ENCODE measurements at places on chromosomes 12 and 14.
A peak's percentile ranks its signal among the peaks of the same experiment; 100 is the strongest.

DNA sequence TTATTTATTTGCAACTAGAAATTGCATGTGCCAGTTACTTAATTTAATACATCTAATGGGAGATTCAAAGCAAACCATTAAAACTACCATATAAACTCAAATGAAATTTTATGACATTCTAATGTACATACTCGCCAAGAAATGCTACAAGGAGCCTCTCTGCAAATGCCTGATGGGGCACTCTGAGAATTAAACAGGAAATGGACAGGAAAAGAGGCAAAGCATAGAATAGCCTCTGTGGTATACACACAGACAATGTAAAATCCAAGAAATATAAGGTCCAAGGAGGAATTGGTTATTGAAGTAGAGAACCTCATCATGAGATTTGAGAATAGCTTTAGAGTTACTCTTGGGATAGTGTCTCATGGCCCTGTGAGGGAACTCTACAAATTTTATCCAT, 41.2 kb downstream of the RAB21 start:
- DNase-seq = no peak

- no peak for DNase-seq
These were observed 58.1 kb downstream of the HSP90AA1 start for GRCh38 chr14:102028733-102029132.

DNA sequence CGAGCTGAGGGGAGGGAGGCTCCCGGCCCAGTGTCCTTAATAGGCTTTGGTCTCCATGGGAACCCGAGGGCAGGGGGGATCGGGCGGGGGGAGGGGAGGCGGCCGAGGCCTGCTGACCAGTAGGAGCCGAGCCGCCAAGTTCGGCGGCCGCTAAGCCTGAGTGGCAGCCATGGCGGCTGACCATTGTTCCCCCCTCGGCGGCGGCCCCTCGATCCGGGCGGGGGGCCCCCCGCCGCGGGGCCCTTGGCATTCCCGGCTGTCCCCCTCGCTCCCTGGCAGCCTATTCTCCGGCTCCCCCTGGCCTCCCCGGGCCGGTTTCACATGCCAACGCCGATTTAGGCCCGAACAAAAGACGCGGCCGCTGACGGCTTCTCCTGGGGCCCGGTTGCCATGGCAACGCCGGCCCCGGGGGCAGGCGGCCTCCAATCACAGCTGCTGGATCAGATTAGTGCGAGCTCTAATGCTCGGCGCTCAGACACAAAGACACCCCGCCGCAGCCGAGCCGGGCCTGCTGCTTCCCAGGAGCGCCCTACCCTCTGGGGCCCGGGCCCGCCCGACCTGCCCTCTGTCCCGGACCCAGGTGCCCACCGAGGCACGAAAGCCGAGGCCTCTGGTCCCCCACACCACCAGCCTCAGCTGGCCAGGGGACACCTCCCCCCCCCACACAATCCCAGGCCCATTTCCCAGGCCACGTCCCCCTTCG, 7.3 kb downstream of the MSI1 start:
- DNase-seq = peak; percentile 42

- DNase-seq = no peak
These were observed 1.8 kb upstream of the CLEC2A start for GRCh38 chr12:9933958-9934357.

- peak; percentile 95 for DNase-seq
These were observed 66.7 kb downstream of the CCDC88C start for GRCh38 chr14:91350813-91351511.

- DNase-seq = no peak
These were observed 86.9 kb downstream of the NTF3 start for GRCh38 chr12:5518584-5519365.

GRCh38 chr14:104659764-104660523, 29.5 kb upstream of the INF2 start:
- DNase-seq = no peak

DNA sequence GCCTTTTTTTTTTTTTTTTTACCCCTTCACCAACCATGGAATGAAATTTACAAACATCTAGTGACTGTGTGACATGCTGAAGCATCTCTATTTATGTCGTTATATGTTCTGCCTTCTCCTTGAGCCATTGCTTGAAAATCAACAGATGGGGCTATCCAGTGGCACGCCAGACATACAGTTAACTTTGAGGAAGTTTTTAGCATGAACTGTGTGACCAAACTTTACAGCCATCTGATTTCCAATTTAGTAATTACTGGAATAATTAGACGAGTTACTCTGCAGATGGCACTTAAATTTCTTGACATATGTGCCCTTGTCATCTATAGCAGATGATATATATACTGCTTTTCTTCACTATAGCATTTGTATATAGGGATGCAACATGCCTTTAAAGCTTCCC, 192.1 kb downstream of the SNAPC1 start:
- DNase-seq = no peak

- no peak for DNase-seq
These were observed 10.6 kb upstream of the ANO6 start for GRCh38 chr12:45205165-45205825.

DNA sequence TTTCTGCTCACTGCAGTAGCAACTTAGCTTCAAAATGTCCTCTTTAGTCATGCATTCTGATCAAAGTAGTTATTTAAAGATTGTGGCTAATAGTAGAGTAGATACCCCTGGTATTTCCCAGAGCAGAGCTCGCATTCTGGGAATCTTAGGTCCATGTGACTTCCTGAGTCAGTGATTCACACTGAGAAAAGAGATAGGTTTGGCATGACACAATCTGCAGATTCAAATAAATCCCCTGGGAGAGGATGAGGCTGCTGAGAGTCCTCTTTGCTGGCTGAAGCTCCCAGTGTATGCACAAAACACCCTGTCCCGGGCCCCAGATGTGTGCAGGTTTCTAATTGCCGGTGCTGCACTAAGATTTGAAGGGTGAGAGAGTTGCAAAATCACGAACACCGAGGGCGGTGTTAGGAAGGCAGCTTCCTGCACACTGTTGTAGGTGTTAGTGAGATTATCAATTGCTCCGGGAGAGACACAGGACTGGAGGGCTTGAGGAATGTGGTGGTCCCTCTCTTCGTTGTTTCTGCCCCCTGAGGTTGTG, 233.2 kb downstream of the NRXN3 start:
- DNase-seq = no peak

DNA sequence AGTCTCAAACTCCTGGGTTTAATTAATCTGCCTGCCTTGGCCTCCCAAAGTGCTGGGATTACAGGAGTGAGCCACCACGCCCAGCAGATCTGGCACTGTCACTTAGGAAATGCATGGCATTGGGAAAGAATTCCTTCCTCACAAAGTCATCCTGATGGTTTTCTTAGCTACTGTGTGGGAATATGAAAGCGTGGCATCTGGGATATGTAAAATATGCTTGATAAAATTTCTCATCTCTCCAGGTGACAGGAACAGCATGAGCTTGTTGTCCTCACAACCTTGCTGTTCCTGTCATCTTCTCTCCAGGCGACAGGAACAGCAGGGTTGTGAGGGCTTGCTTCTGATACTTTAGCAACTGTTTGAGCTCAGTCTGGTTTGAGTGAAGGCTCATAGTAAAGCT, 16.1 kb upstream of the AICDA start:
- DNase-seq = no peak

DNA sequence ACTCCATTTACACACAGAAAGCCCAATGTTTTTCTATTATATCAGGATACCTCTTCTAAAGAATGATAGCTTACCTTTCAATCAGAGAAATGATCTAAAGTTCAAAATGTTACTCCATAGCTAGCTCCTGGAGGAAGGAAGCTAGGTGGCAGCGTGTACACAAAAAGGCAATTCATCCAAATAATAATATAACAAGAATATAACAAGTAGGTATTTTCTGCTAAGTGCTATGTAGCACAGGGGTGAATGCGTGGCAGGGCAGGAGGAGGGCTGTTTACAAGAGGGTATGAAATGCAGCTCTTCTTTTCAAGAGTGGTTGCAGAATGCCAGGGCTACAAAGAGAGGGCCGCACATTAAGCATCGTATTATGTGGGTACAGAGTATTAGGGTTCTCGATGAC, 663 bp upstream of the SNAPC1 start:
- no peak for DNase-seq

GRCh38 chr12:124919521-124920352, 5.3 kb upstream of the UBC start:
- DNase-seq = peak; percentile 92

GRCh38 chr12:110578694-110579534, 4.2 kb downstream of the PPTC7 start:
- DNase-seq = no peak

DNA sequence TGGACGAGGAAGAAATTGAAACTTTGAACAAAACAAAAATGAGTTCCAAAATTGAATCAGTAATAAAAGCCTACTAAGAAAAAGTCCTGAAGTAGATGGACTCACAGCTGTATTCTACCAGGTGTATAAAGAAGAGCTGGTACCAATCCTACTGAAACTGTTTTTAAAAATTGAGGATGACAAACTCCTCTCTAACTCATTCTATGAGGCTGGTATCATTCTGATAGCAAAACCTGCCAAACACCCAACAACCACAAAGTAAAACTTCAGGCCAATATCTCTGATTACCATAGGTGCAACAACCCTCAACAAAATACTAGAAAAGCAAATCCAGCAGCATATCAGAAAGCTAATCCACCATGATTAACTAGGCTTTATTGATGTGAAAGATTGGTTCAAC, 33.9 kb upstream of the LDHB start:
- DNase-seq = no peak

GRCh38 chr12:130121226-130122000, 40.9 kb upstream of the FZD10 start:
- DNase-seq = no peak

- DNase-seq = no peak
These were observed 19.0 kb downstream of the SUSD6 start for GRCh38 chr14:69630360-69630759.

DNA sequence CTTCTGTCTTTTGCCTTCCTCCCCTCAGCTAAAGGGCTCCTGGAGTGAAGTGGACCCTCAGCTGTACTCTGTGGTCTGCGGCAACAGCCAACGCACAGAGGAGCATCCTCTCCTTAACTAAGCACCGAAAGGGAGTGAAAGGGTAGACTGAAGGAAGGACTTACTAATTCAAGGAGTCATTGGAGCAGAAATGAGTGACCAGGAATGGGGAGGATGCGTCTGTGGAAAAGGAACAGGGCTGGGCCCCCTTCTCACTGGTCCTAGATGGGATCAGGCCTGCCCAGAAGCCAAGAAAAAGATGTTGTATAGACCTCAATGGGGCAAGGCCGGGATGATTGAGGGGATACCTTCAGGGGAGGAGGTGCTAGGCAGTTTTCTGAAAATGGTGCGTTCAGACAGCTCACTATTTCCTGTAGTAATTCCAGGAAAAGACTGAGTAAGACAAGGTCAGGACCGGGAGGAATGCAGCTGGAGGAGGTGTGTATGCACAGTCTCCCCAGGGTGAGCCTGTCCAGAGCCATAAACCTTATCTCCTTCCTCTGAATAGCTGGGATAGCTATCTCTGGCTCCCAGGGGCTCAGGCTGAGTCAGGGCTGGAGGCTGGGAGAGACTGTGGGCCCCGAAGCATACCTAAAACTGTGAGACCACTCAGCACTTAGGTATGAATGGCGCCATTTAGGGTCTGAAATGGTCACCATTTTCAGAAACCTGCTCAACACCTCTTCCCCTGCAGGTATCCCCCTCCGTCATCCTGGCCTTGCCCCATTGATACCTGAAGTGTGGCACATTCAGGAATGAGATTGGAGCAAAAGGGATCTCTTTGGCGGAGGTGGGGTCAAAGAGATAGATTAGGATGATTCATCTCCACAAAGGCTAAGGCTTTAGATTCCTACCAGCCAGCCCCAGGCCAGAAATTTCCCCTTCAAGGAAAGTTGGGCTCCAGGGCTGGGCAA, 20.2 kb upstream of the KRT8 start:
- no peak for DNase-seq

DNA sequence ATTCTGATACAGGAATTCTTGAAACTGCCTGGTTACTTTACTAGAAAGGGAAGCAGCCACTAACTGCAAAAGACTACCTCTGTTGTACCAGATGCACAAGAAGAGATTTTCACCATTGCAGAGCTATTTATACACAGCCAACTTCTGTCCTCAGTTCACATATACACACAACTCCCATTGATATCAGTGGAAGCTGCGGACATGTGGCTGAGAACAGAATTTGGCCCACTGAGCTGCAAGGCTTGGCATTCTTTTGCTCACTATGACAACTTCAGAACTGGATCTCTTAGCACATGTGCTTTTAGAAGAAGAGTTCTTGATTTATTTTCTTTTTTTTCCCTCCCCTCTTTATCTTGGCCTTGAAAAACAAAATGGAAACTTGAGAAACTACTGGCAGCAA, 28.3 kb downstream of the PTPRO start:
- no peak for DNase-seq

GRCh38 chr14:37320106-37320505, 122.4 kb downstream of the MIPOL1 start:
- DNase-seq = no peak

- DNase-seq = no peak
These were observed 1.1 kb upstream of the PGF start for GRCh38 chr14:74956280-74957072.

DNA sequence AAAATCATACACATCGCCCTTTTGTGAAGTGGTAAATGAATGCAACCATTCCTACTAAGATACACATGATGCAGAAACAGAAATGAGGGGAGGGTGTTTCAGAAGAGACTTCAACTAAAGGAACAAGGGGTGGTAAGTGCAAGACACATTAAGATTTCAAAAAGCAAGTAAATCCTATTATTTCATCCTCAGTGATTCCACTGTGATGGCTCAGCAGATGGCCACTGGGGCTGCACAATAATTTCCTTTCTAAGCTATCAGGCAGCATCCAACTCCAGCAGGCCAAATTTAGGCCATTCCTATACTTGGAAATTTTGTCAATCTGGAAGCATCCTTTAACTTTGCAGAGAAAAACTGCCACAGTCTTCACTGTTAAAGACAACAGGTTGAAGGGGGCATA, 272.4 kb downstream of the NELL2 start:
- no peak for DNase-seq

Measured in T-helper 2 cell (primary cell).